ENCODE measurements at places on chromosomes 3 and 15. TPM values are rescaled to one million over a fixed set of nuclear protein-coding genes. Genes with fewer than 3 reads are reported as not detected.

Gene IL17RE
- total RNA-seq = 2.1 TPM

DNA sequence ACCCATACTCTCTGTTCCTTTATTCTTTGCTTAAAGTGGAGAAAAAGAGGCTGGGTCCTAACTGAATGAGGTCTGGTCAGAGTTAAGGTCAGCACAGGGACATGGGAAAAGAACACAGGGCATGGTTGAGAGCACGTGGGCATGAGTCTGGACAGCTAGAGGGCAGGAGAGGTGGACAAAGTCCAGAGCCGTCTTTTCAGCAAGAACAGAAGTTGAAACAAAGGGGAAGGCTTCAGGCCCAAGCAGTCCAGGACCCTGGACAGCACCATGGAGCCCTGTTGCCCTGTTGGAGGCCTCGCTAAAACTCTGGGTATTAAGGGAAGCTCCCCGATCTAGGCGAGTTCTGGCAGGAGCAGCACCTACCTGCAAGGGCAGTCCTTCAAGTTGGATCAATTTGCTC is 50.7 kb downstream of the XYLB start:
- no peaks in the 10 kb centered on the region for H3K27me3 ChIP-seq
- no peak overlapping the region for H3K27ac ChIP-seq
- H3K4me1 ChIP-seq = no peaks in the 10 kb centered on the region
- H3K36me3 ChIP-seq = peaks cover 42% of the 10 kb centered on the region

Gene SEMA3B
- 6.4 TPM for total RNA-seq

DNA sequence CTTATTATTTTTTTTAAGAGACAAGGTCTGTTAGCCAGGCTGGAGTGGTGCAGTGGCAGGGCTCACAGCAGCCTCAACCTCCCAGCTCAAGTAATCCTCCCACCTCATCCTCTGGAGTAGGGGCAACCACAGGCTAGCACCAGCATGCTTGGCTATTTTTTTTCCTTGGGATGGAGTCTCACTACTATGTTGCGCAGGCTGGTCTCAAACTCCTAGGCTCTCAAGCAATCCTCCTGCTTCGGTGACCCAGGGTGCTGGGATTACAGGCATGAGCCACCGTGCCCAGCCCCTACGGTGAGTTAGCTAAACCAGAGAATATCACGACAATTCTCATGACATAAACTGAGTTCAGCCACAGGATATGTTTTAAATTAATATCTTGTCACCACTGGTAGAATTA is 2.0 kb downstream of the DCUN1D1 start:
- no peaks in the 10 kb centered on the region for H3K36me3 ChIP-seq
- DNase-seq = no peak
- H3K27ac ChIP-seq = no peak overlapping the region
- no peaks in the 10 kb centered on the region for H3K27me3 ChIP-seq
- H3K4me3 ChIP-seq = peak overlapping the region; percentile 94
- H3K4me1 ChIP-seq = peaks cover 4% of the 10 kb centered on the region

DNA sequence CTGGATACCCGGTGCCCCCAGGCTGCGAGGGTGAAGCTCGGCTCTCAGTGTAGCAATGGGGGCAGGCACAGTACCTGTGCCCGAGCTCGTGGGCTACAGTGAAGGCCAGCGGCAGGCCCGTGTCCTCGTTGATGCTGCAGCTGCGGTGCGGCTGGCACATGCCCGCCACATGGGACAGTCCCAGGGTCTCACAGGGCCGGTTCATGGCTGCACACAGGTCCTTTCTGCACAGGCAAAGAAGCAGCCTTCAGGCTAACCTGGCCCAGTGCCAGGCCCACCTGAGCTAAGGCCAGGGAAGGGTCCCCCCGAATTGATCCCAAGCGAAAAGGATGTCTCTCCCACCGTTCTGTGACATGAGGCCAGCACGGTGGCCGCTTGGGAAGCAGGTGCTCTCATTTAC is 21.6 kb downstream of the ADAMTS7 start:
- no peaks in the 10 kb centered on the region for H3K4me1 ChIP-seq
- H3K4me3 ChIP-seq = no peak overlapping the region
- H3K27me3 ChIP-seq = no peaks in the 10 kb centered on the region
- no peak overlapping the region for H3K27ac ChIP-seq
- peaks cover 39% of the 10 kb centered on the region for H3K36me3 ChIP-seq

DNA sequence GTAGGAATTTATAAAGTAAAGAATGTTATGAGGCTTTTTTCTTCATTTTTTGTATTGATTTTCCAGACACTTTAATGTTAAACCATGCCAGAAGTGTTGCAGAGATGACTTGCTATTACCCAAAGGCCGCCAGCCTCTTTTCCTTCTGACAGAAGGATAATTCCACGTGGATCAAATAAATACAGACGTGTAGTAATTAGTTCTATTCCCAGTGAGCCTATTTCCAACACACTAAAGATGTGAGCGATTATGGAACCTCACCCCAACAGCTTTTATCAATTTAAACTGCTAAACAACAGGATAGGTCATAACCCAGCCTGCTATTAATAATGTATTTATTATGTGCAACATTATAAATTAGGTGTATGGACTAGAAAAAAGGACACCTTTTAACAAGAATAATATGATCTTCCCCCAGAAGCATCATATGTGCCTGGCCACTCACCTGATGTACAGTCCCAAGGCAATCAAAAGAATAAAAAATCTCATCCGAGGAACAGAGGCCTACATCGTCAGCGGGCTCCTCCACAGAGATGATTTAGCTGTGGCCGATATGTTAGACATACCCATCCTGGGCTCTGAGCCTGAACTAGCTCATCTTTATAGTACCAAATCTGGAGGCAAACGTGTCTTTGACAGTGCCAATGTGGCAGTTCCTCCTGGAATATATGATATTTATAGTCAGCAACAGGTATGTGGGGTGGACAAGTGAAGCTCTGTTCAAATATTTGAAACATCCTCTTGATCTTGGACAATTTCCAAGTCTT is 125.9 kb upstream of the C15orf61 start:
- H3K4me1 ChIP-seq = no peaks in the 10 kb centered on the region
- H3K27me3 ChIP-seq = no peaks in the 10 kb centered on the region
- no peaks in the 10 kb centered on the region for H3K36me3 ChIP-seq
- DNase-seq = no peak
- no peak overlapping the region for H3K4me3 ChIP-seq

DNA sequence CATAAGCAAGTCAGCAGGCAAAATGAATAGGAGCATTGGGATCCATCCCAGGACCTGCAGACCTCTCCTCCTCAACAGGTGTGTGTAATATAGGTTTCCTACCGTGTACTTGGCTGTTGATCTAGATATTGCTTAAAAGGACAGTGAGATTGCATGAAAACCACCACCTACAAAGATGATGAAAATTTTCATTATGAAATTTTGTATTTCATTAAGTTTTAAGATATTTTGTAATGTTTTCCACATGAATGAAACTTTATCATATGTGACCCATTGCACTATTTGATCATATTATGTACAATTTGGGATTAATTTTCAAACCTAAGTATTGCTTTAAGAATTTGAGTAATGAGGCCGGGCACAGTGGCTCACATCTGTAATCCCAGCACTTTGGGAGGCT is 94.3 kb upstream of the TRPM1 start:
- DNase-seq = no peak
- no peaks in the 10 kb centered on the region for H3K27me3 ChIP-seq
- no peak overlapping the region for H3K4me3 ChIP-seq
- H3K36me3 ChIP-seq = peaks cover 6% of the 10 kb centered on the region
- H3K4me1 ChIP-seq = no peaks in the 10 kb centered on the region

DNA sequence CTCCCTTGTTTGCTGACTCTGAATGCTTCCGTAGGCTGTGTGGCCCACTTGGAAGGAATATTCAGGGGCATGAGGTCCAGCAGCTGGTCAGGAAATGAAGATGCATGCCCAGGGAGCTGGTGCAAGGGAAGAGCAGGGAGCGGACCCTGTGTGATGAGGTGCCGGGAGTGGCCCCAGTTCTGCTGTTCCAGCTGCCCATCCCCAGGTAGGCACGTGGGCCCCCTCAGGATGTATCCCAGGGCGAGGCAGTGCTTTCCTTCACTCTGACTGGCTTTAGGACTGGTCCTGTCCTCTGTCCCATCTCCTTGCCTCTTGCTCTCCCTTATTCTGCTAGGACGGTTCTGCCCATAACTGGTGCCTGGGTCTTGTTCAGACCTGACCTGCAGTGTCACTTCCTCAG is 1.1 kb upstream of the FAM3D start:
- no peaks in the 10 kb centered on the region for H3K27me3 ChIP-seq
- H3K27ac ChIP-seq = no peak overlapping the region
- no peak overlapping the region for H3K4me3 ChIP-seq

- no peaks in the 10 kb centered on the region for H3K4me1 ChIP-seq
- no peaks in the 10 kb centered on the region for H3K36me3 ChIP-seq
- H3K27me3 ChIP-seq = no peaks in the 10 kb centered on the region
- H3K4me3 ChIP-seq = no peak overlapping the region
- DNase-seq = peak; percentile 23
Measured at GRCh38 chr3:14508505-14508819, 31.7 kb downstream of the GRIP2 start.

GRCh38 chr3:190249414-190249813 is 72.8 kb downstream of the CLDN1 start:
- no peak for DNase-seq
- H3K36me3 ChIP-seq = peaks cover 25% of the 10 kb centered on the region
- no peaks in the 10 kb centered on the region for H3K27me3 ChIP-seq
- H3K27ac ChIP-seq = no peak overlapping the region
- H3K4me3 ChIP-seq = no peak overlapping the region

Gene FMN1
- total RNA-seq = 1.9 TPM

Gene SLC15A2
- total RNA-seq = 2.3 TPM

GRCh38 chr3:175956964-175957363 is 1097.8 kb downstream of the NAALADL2 start:
- no peak overlapping the region for H3K27ac ChIP-seq
- no peaks in the 10 kb centered on the region for H3K4me1 ChIP-seq
- H3K27me3 ChIP-seq = no peaks in the 10 kb centered on the region
- peaks cover 10% of the 10 kb centered on the region for H3K36me3 ChIP-seq

Gene IGSF10
- 0.13 TPM for total RNA-seq

Gene OR5K2
- total RNA-seq = not detected

GRCh38 chr15:64233299-64233698 is 70.5 kb upstream of the PPIB start:
- H3K27me3 ChIP-seq = no peaks in the 10 kb centered on the region
- H3K27ac ChIP-seq = no peak overlapping the region
- H3K4me3 ChIP-seq = no peak overlapping the region
- no peaks in the 10 kb centered on the region for H3K36me3 ChIP-seq

GRCh38 chr15:40054605-40054854 is 15.5 kb upstream of the SRP14 start:
- no peaks in the 10 kb centered on the region for H3K27me3 ChIP-seq
- H3K27ac ChIP-seq = no peak overlapping the region
- H3K36me3 ChIP-seq = no peaks in the 10 kb centered on the region
- peaks cover 2% of the 10 kb centered on the region for H3K4me1 ChIP-seq
- no peak overlapping the region for H3K4me3 ChIP-seq
- DNase-seq = no peak

DNA sequence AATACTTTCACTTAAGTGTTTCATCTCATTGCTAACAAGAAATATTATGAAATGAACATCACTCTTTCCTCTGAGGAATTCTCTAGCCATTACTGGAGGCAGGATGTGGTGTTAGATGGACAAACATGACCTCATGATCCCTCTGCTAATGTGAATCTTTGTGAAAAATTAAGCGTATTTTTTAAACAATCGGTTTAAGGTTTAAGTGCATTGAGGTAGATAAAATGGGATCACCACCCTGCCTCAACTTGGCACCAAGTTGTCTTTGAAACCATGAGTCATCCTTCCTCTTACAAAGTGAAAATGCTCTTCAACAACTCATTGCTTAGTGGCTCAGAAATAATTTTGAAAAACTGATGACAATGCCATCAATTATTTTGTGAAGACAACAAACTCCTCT is 76.0 kb upstream of the DCBLD2 start:
- peaks cover 3% of the 10 kb centered on the region for H3K36me3 ChIP-seq
- no peak overlapping the region for H3K27ac ChIP-seq
- no peaks in the 10 kb centered on the region for H3K27me3 ChIP-seq
- no peaks in the 10 kb centered on the region for H3K4me1 ChIP-seq
- no peak for DNase-seq

Gene BFSP2
- not detected for total RNA-seq

Gene ATP13A3
- total RNA-seq = 75.8 TPM

DNA sequence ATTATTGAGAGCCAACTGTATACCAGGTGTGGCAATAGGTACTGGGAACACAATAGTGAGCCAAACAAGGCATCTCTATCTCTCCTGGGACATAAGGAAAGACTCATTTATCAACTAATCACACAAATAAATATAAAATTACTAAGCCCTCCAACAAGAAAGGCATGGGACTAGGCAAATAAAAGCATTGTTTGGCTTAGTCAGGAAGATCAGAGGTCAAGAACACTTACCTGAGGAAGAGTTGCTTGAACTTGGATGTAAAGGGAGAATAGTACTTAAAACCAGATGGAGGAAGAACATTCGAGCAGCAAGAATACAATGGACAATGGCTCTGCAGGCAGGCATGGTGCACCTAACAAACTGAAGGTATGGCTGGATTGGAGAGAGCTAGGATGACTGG is 300.7 kb downstream of the WDR72 start:
- no peak for DNase-seq
- no peaks in the 10 kb centered on the region for H3K27me3 ChIP-seq
- no peak overlapping the region for H3K4me3 ChIP-seq
- H3K27ac ChIP-seq = no peak overlapping the region
- H3K36me3 ChIP-seq = no peaks in the 10 kb centered on the region

Gene PRICKLE2
- total RNA-seq = 3.2 TPM

- DNase-seq = no peak
- peaks cover 34% of the 10 kb centered on the region for H3K36me3 ChIP-seq
- H3K4me1 ChIP-seq = no peaks in the 10 kb centered on the region
- H3K27ac ChIP-seq = no peak overlapping the region
- no peak overlapping the region for H3K4me3 ChIP-seq
- H3K27me3 ChIP-seq = no peaks in the 10 kb centered on the region
Measured at GRCh38 chr15:57439128-57440027, 63.1 kb downstream of the CGNL1 start.

- H3K4me3 ChIP-seq = no peak overlapping the region
- no peaks in the 10 kb centered on the region for H3K4me1 ChIP-seq
- H3K36me3 ChIP-seq = no peaks in the 10 kb centered on the region
- H3K27ac ChIP-seq = no peak overlapping the region
- no peaks in the 10 kb centered on the region for H3K27me3 ChIP-seq
Measured at GRCh38 chr15:98331676-98332075, 316.7 kb upstream of the IGF1R start.

DNA sequence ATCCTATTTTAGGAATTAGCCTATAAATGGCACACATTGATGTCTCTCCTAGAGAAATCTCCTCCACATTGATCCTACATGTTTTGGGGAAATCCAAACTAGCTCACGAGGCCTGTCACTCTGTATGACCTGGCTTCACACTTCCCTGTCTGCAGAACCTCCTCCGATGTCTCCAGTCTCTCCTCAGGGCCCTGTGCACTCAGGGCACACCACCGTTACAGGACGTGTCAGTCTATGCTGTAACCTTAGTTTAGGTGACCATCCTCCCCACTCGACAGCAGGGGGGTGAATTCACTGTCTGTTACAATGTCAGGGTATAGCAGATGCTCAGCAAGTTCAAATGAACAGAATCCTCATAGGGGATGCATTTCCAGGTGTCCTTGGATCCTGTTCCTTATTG is 249.1 kb downstream of the OCA2 start:
- H3K27me3 ChIP-seq = no peaks in the 10 kb centered on the region
- no peak overlapping the region for H3K27ac ChIP-seq
- no peak overlapping the region for H3K4me3 ChIP-seq
- H3K4me1 ChIP-seq = no peaks in the 10 kb centered on the region
- peaks cover 2% of the 10 kb centered on the region for H3K36me3 ChIP-seq

- peaks cover 2% of the 10 kb centered on the region for H3K4me1 ChIP-seq
- H3K27ac ChIP-seq = no peak overlapping the region
- no peak for DNase-seq
- H3K4me3 ChIP-seq = no peak overlapping the region
- no peaks in the 10 kb centered on the region for H3K36me3 ChIP-seq
Measured at GRCh38 chr15:62901909-62902546, 140.5 kb upstream of the TPM1 start.

Gene SLCO2A1
- total RNA-seq = 0.98 TPM

Gene ITIH3
- total RNA-seq = not detected
